ENCODE measurements at places on chromosomes 12 and 14.

DNA sequence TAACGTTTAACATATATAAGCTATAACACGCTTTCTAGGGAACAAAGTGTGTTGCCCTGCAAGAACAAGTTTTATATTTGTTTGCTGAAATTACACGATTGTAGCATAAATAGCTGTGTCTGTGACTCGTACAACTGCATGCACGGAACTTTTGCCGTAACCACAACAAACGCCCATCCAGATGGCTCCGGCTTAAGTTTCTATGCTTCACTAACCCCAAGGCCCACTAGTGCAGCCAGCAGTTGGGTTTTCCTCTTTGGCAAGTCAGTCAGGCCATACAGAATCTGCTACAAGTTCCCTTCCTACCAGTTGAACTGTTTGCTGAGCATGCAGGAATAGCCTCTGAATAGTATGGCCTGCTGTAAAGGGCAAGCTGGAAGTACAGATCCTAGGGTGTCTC is 12.1 kb downstream of the CSRP2 start:
- DNase-seq, result no peak

DNA sequence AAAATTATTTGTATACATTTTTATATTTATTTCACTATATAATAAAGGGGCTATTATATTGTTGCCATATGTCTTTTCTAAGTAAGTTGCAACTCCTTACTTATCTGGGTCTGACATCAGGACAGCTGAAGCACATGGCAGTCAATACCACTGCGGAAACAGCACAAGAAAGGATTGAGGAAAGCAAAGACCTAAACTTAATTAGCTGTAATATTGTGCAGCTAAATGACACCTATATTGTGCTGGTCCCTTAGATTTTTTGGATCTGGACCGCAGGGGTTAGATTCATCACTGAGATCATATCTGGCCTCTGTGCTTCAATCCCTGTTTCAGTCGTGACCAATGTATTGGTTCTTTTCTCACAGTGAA is 359.6 kb upstream of the DIO2 start:
- DNase-seq, result no peak

GRCh38 chr14:49919825-49920659 is 27.2 kb downstream of the ARF6 start:
- DNase-seq, result no peak

GRCh38 chr14:75046899-75047298 is 4.4 kb downstream of the MLH3 start:
- DNase-seq, result no peak

GRCh38 chr12:71007781-71008404 is 87.4 kb upstream of the PTPRR start:
- DNase-seq, result no peak

GRCh38 chr14:42323426-42323825 is 716.8 kb downstream of the LRFN5 start:
- no peak for DNase-seq

DNA sequence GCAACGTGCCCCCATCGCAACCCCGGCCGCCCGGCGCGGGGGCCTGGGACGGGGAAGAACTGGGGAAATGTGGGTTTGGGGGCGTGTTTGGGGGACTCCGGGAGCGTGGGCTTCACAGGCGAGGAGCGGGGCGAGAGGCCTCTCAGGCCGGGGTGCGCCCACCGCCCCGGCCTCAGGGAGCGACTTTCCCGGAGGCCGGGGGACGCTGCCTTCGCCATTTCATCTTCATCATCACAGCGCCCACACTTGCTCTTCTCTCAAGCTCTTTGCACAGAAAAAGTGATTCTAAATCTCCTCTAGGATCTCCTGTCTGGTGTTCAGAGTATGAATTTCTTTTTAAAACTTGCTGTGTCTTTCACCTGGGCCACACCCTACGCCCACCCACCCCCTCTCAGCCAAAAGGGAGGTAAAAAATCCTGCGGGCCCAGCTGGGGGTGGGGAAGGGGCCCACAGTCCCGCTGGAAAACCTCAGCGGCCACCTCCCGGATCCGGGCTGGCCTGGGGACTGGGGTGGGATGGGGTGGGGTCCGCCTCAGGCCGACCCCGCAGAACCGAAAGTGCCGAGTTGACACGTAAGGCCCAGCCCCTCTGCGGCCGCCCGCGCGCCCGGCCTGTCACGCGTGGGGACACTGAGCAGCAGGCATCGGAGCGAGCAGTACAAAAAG is 7.4 kb downstream of the CDKN1B start:
- no peak for DNase-seq

- DNase-seq, result no peak
Measured at GRCh38 chr12:15274561-15274967, 47.7 kb upstream of the PTPRO start.
